ENCODE measurements at places on chromosomes 4 and X.

DNA sequence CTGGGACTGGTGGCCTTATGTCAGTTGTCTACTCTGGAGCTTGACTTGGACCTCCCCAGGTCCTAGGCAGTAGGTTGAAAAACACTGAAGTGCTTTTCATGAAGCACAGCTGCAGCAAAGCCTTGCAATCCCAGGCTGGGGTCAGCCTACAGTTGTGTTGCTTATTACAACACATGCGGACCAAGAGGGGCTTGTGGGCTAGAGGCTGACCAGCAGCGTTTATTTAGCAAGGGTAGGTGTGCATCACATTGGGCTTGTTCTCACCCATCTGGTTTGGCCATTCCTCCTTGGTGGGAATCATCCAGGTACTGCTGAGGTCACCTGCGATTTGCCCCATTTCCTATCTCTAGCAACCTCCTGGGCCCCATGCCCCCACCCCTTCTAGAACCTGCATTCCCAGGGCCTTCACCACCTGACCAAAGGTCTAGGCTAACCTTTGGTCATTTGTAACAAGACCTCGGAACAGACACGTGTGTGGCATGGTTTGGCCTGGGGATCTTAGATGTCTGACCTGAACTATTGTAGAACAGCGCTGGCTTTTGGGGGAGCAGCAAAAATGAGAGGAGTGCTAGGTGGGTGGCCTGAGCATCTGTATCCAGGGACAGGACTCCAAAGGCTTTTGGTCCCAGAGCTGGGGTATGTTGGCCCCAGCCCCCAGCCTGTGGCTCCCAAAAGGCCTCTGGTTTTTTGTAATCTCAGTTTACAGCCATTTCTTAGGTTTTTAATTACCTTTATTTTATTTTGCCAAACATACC lies 3.0 kb downstream of the RPL10 start:
- no peak for DNase-seq

DNA sequence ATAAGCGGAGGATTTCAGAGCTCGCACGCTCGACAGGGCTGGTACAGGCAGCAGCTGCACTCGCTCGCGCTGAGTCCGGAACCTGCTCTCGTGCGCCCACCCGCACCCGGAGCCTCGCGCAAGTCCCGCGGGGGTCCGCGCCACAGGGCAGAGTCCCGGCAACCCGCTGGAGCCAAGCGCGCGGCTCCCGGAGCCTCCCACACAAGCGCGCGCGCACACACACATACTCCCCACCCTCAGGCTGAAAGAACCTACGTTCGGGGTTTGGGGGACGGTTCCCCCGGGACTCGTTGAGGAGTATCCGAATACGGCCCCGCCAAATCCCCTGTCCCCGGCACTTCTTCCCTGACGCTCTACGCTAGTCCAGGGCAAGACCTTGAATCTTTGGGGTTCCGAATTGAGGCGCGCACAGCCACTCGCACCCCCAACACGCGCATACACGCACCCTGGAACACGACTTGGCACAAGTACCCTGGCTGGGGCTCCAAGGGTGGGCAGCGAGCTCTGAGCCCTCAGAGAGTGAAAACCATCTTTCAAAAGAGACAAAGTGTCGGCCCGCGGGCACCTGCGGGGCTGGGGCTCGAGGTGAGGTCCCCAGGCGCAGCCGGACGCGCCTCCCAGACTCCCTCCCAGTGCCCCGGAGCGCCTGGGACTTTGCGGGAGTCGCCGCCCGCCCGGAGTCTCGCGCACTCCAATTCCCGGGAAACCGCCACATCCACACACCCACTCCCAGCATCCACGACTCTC lies 952 bp downstream of the ANOS1 start:
- no peak for DNase-seq

DNA sequence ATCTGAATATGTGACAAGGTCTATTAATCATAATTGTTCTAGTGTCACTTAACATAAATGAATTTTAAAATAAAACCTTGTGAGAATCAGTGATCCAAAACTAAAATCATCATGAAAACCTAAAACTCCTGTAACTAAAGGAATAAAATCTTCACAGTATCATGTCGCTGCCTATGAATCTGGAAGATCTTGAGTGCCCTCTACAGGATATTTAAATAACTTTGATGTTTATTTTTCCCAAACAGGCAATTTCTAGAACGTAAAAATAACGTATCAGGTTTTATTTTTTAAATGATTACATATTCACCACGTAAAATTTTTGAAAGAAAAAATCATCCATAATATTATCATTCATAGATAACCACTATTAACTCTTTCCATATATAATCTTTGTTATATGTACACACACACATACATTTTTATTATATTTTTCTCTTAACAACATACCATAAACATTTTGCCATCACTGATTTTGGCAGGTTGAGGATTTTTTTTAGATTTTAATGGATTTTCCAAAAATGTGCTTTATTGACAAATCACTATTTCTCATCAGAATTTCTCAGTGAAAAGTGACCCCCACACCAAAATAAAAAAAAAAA lies 79.6 kb downstream of the COMMD8 start:
- peak; percentile 66 for DNase-seq

- no peak for DNase-seq
Measured at GRCh38 chrX:48700951-48701653, 4.6 kb downstream of the SUV39H1 start.

DNA sequence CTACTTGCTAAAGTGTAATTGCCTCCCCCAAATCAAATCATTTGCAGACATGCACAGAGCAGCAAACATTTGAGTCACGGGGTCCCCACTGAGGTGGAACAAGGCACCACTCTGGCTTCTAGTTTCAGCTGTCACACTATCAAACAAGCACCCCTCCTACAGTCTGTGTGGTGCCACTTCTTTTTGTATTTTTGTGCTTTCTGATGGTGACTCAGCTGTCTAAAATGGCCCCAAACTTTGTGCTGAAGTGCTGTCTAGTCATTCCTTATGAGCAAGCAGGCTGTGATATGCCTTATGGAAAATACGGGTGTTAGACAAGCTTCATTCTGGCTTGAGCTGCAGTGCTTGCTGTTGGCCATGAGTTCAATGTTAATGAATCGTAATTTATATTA lies 15.4 kb downstream of the IGFBP7 start:
- peak; percentile 95 for DNase-seq

GRCh38 chrX:11406109-11406765 lies 113.0 kb downstream of the AMELX start:
- no peak for DNase-seq

DNA sequence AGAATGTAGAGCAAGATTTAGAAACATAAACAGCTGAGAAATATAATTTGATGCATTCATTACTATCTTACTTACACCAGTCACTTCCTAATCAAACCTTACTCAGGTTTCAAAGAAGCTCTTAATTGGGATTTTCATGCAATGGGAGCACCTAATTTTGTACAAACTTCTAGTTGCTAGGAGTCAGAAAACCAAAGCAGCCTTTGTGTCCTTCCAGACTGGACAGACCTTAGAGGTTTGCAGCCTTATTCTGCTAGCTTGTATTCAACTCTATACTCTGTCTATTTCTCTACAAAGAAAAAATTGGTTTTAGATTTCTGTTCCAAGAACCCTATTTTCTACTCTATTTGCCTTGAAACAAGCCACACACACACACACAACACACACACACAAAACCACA lies 19.4 kb downstream of the GABRA2 start:
- no peak for DNase-seq

- peak; percentile 47 for DNase-seq
Measured at GRCh38 chr4:89314291-89314690, 6.7 kb upstream of the GPRIN3 start.

GRCh38 chrX:23403849-23404248 lies 69.2 kb downstream of the PTCHD1 start:
- DNase-seq: no peak

DNA sequence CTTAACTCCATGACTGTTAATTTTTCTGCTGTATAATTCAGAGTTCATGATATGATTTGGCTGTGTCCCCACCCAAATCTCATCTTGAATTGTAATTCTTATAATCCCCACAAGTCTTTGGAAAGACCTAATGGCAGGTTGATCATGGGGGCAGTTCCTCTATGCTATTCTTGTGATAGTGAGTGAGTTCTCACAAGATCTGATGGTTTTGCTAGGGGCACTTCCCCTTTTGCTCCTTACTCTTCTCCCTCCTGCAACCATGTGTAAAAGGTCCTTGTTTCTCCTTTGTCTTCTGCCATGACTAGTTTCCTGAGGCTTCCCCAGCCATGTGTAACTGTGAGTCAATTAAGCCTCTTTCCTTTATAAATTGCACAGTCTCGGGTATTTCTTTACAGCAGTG lies 1751.9 kb downstream of the ARAP2 start:
- DNase-seq: no peak

DNA sequence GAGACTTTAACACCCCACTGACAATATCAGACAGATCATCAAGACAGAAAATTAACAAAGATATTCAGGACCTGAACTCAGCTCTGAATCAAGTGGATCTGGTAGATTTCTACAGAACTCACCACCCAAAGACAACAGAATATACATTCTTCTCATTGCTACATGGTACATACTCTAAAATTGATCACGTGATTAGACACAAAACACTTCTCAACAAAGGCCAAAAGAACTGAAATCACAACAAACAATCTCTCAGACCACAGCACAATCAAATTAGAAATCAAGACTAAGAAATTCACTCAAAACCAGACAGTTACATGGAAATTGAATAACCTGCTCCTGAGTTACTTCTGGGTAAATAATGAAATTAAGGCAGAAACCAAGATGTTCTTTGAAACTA lies 49.6 kb downstream of the DACH2 start:
- no peak for DNase-seq

DNA sequence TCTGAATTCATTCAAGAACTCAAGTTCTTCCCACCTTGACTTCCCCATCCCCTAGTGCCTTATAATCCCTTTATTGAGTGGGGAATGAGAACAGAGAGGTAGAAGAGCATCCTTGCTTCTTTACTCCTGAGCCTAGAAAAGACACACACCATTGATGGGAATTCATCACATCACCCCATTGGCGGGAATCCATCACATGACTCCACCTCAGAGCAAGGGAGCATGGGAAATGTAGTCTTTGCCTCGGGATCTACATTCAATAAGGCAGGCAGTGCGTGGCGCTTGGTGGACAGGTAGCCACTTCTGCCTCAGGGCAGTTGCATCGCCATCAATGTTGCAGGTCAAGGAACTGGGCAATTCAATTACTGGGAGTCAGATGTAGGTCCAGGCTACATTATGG lies 50.7 kb downstream of the MXRA5 start:
- DNase-seq: peak; percentile 13

DNA sequence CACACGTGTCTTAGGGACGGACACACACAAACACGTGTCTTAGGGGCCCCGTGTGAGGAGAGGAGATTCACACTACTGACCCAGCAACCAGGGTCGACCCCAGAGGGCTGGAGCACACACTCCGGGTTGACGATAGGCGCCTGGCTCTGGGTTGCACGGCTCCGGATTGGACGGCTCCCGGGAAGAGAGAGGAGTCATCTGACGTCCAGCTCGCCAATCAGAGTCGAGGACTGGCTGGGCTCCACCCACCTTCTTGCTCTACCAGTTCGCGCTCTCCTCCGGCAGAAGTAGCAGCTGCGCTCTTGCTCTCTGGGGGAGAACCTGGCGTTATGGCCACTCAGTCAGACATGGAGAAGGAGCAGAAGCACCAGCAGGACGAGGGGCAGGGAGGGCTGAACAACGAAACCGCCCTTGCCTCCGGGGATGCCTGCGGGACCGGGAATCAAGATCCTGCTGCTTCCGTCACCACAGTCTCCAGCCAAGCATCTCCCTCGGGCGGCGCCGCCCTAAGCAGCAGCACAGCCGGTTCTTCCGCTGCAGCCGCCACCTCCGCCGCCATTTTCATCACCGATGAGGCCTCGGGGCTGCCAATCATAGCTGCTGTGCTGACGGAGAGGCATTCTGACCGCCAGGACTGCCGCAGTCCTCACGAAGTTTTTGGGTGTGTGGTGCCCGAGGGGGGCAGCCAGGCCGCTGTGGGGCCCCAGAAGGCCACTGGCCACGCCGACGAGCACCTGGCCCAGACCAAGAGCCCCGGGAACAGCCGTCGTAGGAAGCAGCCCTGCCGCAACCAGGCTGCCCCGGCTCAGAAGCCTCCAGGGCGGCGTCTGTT lies 74.3 kb downstream of the NUDT10 start:
- no peak for DNase-seq

GRCh38 chrX:109537324-109537665 lies 651 bp downstream of the NXT2 start:
- DNase-seq: peak; percentile 72

DNA sequence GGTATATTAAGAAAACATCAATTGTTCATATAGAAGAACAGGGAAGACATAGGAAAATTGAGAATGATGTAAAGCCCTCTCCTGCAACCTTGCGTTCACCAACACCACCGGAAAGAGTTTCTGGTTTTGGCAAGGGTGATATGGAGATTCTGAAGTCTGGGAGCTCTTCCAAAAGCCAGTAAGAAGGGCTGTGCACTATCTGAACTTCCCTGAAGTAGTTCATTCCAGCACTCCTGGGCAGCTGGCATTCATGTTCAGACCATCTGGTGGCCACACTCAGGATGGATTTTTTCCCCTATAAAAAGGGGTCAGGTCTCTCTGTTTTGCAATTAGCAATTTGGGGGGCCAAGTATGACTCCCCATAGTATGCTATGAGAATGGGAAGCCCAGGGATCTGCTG lies 15.4 kb upstream of the TLR2 start:
- no peak for DNase-seq

GRCh38 chr4:113154281-113154680 lies 104.8 kb downstream of the ANK2 start:
- DNase-seq: no peak

DNA sequence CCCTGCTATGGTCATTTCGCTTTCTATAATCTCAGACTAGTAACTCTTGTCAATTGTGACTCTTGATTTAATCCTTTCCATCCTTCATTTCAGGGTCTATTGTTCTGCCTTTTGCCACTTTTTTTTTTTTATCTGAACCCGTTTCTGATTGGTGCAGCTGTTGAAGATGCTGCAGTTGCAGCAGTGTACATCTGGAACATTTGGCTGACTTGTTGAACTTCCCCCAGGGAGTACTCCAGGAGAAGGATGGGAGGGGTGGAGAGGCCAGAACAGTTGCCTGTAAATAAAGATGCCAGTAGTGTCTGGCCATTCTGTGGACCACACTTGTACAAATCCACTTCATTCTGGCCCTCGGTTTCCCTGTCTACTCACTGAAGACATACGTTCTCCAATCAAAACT lies 1.0 kb upstream of the EDA start:
- no peak for DNase-seq

DNA sequence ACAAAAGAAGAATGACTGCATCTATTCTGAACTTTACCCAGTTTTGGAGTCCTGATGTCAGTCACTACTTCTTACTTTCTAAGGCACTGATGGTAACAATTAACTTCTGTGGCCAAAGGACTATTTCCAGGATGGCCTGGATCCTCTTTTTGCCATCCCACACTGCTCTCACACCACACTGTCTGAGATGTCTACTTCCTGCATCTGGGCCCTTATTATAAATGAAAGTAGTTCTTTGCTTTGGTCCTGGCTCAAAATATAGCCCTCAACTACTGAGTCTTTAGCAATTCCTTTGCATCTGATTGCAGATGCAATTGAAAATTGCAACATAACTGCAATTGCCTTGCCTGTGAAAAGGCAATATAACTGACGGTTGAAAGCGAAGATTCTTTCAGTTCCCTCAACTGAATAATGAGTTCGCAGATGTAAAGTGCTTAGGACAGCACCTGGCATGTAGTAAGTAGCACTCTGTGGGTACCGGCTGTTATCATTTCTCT lies 44.2 kb downstream of the COQ2 start:
- no peak for DNase-seq

GRCh38 chr4:96887857-96888256 lies 1048.0 kb downstream of the PDHA2 start:
- DNase-seq: no peak

All from GM23248 (cell line).